ENCODE measurements at places on chromosomes 13 and 19.

- no peak for DNase-seq
These were observed 23.2 kb upstream of the CYP2A13 start for GRCh38 chr19:41064974-41065569.

DNA sequence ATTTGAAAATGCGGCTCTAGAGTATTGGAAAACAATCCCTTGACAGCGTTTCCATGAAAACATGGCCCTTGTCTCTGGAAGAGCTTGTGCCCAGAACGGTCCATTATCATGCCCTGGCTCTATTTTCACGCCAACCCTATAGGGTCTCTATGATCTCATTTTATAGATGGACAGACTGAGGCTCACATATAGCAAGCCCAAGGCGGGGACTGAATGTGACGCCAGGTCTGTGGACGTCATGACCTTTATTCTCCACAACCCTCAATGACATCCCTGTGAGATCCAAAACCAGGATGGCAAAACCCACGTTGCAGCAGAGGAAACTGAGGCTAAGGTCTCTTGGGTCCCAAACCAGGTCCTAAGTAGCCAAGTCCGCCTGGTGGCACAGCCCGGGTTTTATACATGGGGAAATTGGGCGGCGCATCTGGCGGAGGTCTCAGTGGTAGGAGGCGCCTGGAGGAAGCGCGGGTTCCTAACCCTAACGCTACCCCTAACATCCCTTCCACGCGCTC, 425 bp upstream of the COLGALT1 start:
- DNase-seq = no peak

DNA sequence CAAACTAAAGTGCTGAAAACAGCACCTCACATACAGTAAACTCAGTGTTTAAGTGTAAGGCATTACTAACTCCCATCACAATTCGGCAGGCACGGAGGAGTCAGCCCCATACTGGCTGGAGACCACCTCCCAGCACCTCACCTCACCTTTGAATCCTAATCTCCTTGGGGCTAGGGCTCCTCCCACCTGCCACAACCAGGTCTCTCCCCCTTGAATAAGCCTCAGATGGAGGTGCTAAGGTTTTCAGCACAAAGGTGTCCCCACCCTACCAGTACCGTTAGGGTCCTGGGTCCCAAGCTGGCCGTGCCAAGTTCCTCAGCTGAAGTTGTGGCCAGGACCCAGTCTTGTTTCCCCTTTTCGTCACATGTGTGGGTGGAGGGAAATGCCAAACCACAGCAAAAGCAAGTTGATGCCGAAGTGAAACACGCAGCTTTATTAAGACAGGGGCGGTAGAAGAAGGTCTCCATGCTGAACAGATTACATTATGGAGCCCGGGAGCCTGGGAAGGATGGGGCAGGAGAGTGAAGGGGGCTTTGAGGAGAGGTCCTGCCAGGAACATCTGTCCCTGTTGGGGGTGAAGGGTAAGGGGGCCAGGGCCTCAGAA, at the start of gene IGFLR1:
IGFLR1 (minus strand) TSS at position 332 of the 604 bp plus-strand sequence. CDS start 1,272 bp downstream, outside the sequence.
- no peak for DNase-seq

GRCh38 chr13:51585696-51586095, 1.4 kb downstream of the WDFY2 start:
- DNase-seq = no peak

GRCh38 chr19:48041877-48042580, 1.9 kb downstream of the CABP5 start:
- no peak for DNase-seq

GRCh38 chr19:8180018-8180417, 29.2 kb upstream of the CERS4 start:
- no peak for DNase-seq

- no peak for DNase-seq
These were observed 24.3 kb downstream of the ANKRD10 start for GRCh38 chr13:110890279-110891165.

DNA sequence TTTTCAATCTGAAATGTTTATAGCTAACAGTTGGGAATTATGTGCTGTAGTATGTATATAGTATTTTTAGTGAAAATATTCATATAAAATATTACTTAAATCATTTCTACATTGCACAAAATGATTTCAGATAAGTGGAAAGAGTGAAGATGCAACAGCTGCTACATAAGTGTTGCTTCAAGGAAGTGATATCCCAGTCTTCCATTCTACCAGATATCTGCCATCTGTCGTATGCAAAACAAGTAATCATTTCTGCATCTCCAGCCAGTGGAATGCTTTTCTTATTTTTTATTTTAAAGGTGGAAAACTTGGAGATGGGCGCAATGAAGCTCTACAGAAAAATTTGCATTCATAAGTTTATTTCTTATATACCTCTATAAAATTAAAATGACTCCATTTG, 152.5 kb upstream of the MAB21L1 start:
- no peak for DNase-seq

DNA sequence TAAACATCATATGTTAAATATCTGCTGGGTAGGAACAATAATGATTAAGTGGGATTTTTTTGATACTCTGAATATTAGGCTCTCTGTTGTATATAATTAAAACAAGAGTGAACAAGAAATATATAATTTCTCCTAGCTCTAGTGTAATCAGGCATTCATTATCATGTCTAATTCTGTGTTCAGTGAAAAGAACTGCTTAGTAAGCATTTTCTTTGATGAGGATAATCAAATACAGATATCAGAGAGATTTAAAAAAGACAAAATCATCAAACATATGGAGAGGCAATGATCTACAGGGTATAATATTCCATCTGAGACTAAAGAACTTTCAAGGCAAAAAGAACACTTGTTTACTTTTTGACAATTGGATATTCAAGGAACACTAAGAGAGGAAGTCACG, 241.1 kb downstream of the DNAJC15 start:
- DNase-seq = no peak

GRCh38 chr13:63093907-63094469, 1678.3 kb upstream of the PCDH20 start:
- DNase-seq = no peak

GRCh38 chr13:71021825-71022422, 845.1 kb downstream of the DACH1 start:
- no peak for DNase-seq

GRCh38 chr13:74771964-74772363, 637.8 kb upstream of the KLF12 start:
- DNase-seq = no peak

DNA sequence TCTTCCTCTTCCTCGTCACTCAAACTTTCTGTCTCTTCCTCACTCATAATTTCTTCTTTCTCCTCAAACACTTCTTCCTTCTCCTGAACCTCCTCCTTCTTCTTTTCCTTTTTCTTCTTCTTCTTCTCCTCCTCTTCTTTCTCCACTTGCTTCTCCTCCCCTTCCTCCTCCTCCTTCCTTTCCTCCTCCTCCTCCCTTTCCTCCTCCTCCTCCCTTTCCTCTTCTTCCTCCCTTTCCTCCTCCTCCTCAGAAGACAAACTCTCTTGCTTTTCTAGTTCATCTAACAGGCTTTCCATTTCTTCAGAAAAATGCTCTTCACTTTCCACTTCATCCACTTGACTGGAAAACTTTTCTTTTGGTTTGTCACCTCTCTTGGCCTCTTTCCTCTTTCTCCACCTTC, 19.8 kb downstream of the WDR87 start:
- no peak for DNase-seq

GRCh38 chr19:36719687-36720556, 32.5 kb downstream of the ZNF567 start:
- DNase-seq = no peak

GRCh38 chr19:6138066-6138465, 2.6 kb downstream of the ACSBG2 start:
- no peak for DNase-seq

DNA sequence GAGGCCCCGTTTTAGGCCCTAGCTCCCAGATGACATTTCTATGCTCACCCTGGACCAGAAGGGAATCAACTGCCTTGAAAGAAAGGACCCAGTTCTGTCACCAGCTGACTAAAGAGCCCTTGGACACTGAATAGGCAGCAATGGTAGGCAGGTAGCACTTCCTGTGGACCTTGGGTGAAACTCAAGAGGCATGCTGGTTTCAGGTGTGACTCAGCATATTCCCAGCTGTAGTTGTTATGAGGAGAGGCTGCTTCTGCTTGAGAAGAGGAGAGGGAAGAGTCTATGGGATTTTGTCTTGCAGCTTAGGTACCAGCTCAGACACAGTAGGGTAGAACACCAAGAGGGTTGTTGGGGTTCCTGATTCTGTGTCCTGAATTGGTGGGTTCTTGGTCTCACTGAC, 37.9 kb upstream of the HTR2A start:
- no peak for DNase-seq

DNA sequence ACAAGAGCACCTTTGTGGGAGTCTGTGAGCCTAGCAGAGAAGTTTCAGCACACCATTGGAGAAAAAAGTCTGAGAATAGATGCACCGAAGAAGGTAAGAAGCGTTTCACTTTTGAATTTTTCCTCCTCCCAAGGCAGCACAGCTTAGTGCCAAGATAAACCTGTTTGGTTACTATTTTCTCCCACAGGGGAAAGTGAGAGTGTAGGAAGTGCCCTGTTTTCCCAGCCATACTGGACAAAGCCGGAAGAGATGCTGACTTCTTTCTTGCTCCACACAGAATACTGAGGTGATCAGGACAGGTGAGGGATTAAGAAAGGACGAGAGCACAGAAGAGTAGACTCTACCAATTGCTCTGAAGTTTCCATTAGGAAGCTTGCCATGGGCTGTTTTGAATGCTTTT, 1011.0 kb upstream of the MIR17HG start:
- no peak for DNase-seq

DNA sequence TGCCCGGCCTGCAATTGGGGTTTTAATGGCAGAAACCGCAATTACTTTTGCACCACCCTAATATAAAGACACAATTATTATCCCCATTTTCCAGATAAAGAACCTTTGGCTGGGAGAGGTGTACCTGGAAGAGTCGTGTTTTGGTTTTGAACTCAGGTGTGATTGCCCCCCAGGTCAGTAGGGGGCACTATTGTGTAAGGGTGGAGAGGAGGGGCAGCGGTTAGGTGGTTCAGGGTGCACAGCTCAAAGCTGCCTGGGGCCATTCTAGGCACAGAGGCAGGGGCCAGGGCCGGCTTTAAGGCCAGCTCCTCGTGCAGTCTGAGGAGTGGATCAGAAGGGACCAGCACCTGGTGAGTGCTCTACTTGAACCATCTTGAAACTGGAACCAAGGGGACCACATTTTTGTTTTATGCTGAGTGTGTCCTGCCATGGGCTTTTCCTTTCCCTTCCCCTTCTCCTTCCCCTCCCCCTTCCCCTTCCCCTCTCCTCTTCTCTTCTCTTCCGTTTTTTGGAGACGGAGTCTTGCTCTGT, 5.8 kb upstream of the FCGRT start:
- DNase-seq = no peak

DNA sequence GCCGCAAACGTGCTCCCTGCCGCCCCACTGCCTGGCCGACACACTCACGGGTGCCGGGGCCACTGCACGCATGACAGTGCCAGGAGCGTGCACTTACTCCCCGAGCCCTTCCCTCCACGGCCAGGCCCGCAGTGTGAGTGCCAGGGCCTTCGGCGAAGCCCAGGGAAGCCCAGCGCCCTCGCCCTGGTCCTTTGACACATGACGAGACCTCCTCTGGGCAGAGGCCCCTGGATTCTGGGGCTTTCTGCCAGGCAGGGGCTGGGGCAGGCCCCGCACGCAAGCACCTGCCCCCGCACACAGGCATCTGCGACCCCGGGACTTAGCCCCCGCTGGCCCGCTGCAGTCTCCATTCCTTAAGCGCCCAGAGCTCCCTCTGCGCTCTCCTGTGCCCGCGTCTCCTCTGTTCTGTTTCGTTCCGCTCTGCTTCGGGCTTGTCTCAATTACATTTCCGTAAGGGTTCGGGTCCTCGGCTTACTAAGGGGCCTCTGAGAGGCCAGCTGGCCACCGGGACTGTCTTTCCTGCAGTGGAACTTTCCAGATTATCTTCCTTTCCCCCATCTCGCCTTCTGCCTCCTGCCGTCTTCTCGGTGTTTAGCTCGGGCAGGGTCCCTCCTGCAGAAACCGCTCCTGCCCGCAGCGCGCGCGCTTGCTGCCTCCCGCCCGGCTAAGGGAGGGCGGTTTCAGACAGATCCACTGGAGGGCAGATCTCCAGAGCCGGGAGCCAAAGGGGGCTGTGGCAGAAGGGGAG, 98.8 kb downstream of the ING1 start:
- no peak for DNase-seq

GRCh38 chr13:109694972-109695371, 91.4 kb downstream of the IRS2 start:
- no peak for DNase-seq

GRCh38 chr13:75760131-75761021, 124.2 kb downstream of the LMO7 start:
- DNase-seq = peak; percentile 46

DNA sequence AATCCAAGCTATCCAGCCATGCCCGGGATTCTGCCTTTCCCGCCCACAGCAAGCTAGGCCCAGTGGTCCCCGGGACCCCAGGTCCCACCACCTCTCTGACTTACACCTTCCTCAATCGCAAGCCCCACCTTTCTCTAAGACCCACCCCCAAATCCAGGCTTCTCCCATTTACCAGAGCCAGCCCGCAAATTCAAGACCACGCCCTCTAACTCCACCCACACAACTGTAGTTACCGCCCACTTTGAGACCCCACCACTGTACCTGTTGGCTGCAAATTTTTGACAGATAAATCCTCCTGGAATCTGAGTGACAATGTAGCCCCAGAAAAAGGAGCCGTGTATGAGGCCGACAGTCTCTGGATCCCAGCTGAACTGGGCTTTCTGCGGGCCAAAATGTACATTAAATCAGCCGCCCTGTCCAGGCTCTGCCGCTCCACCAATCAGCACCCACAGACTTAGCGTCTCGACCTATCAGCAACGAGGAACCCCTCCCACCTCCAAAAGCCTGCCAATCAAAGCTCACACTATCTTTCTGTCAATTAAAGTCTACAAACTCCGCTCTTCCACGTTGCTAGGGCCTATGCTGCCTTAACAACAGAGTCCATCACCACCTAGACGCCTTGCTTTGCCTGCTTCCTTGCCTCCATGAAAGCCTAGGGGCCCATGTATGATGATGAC, 6.3 kb downstream of the SLC17A7 start:
- DNase-seq = no peak

GRCh38 chr19:28582796-28583195, 630.2 kb downstream of the UQCRFS1 start:
- DNase-seq = no peak

DNA sequence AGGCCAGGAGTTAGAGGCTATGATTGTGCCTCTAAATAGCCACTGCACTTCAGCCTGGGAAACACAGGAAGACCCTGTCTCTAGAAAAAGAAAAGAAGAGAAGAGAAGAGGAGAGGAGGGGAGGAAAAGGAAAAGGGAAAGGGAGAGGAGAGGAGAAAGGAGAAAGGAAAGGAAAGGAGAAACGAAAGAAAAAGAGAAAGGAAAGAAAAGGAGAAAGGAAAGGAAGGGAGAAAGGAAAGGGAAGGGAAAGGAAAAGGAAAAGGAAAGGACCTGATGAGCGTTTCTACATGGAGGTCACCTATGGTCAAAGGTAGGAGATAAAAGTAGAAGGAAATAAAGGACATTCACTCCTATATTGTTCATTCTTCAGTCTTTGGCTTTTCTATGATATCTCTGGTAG, 109.1 kb upstream of the TRPC4 start:
- no peak for DNase-seq

DNA sequence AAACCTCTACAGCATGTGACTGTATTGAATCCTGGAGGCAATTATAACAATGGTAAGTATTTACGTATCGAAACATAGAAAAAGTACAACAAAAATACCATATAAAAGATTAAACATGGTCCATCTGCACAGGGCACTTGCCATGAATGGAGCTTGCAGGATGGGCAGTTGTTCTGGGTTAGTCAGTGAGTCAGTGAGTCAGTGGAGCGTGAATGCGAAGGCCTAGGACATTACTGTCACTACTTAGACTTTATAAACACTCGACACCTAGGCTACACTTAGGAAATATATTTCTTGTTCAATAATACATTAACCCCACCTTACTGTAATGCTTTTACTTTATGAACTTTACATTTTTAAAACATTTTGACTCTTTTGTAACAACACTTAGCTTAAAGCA, 35.6 kb upstream of the TMTC4 start:
- DNase-seq = no peak
